ENCODE measurements at places on chromosomes 2 and 18.

GRCh38 chr2:218990612-218991011 is 2.6 kb downstream of the CRYBA2 start:
- no peak for DNase-seq

GRCh38 chr2:158034198-158034866 is 67.3 kb upstream of the UPP2 start:
- DNase-seq: no peak

DNA sequence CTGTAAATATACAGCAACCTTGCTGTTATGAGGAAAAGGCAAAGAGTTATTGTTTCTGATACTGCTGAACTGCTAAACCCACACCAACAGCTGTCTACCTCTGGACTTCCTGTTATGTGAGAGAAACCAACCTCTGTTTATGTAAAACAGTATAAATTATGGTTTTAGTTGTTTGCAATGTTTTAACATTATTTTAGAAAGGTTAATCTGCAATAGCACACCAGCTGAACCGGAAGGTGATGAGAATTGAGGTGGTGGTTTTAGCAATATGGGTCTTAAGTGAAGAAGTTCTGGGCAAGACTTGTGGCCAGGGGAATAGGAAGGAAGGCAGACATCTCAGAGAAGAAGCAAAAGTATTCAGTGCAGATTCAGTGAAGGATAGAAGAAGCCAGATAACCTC is 237.8 kb downstream of the PLCL1 start:
- no peak for DNase-seq

DNA sequence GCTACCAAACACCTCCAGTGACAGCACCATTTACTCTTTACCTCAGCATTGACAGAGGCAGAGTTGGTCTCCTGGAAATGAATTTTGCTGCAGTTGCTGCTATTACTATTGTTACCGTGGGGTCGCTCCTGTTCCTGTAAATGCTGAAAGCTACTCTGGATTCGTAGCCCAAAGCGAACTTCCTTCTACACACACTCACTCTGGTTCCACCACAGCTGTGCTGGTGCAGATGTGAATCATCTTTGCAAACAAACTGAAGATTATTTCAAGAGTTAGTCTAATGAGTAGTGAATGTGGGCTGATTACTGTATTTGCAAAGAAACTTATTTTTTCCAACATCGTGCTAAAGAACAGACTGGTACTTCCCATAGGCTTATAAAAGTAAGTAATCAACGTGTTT is 304.0 kb downstream of the LPIN1 start:
- DNase-seq: no peak

GRCh38 chr2:136057023-136057801 is 60.7 kb downstream of the CXCR4 start:
- DNase-seq: no peak

DNA sequence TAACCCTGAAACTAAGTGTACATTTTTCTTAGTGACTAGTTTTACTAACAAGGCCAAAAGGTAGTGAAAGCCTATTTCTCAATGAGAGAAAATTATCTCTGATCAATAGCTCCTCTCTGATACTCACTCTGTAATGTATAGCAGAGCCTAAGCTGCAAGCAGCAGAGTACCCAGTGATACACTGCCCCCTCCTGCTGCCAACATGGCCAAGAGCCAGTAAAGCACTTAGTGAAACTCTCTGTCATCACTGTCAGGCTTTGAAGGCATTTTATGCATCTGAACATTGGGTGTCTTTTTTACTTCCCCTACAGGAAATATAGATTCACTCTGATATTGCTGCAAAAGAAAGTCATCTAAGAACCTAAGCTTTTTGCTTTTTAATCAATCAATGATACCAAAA is 784.1 kb upstream of the CDH7 start:
- no peak for DNase-seq

- DNase-seq: no peak
These were observed 224.8 kb upstream of the FN1 start for GRCh38 chr2:215660687-215661086.

DNA sequence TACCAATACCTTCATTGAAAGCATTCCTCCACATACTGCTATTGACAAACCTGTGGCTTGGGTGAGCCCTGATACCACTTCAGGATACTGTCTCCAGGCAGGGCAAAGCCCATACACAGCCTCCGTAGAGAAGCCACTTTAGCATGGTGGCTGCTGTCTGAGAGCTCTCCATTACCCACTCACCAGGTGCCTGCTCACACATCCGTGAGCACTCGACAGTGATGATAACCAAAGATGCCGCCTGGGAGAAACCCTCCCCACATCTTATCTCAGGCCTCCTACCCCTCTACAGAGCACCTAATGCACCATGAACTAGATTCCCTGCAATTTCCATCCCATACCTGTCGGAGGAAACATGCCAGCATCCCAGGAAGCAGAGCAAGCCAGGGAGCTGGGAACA is 57.6 kb upstream of the KLHL29 start:
- no peak for DNase-seq

DNA sequence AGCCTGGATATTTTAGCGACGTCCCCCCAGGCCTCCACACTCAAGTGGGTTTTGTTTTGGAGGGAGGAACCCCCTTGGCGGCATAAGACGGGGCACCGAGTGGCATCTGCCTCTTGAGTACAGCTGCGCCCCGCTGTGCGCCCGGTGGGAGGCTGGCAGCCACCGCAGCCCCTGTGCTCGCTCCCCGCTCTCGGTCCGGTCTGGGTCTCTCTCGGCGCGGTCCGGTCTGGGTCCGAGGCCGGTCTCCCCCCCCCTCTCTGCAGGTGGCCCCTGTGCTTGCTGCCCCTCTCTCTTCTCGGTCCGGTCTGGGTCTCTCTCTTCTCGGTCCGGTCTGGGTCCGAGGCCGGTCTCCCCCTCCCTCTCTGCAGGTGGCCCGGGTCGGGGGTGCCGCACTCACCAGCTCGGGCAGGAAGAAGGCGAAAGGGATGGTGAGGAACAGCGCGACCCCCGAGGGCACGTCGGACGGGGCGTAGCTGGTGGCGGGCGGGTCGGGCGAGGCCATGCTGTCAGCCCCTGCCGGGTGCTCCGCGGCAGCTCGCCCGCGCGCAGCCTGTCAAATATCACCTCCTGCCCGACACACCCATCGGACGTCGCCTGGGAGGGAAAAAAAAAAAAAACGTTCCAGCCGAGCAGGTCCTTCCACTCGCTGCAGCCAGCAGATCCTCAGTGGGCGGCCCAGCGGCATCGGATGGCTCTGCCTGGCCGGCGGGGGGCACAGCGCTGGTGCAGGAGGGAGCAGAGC is at the start of gene MALL:
TSS of gene MALL (minus strand) at position 532 of the 742 bp plus-strand sequence. CDS start at position 502, 30 bp downstream.
- no peak for DNase-seq

DNA sequence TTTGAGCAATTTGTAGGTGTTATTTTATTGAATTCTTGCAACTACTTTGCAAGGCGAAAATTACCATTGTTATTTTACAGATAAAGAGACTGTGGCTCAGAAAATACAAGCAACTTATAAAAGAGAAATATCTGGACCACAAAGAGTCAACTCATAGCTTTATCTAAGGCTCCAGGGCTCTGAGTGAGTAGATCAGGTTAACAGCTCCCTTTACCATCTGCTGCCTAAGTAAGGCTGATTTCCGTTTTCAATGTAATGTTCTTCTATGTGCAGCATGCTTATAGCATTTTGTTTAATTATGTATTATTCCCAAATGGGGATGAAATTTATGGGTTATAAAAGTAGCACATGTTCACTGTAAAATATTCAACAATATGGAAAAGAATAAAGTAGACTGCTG is 299.1 kb upstream of the TNP1 start:
- DNase-seq: no peak

- DNase-seq: no peak
These were observed 12.6 kb downstream of the GPD2 start for GRCh38 chr2:156448766-156449165.

DNA sequence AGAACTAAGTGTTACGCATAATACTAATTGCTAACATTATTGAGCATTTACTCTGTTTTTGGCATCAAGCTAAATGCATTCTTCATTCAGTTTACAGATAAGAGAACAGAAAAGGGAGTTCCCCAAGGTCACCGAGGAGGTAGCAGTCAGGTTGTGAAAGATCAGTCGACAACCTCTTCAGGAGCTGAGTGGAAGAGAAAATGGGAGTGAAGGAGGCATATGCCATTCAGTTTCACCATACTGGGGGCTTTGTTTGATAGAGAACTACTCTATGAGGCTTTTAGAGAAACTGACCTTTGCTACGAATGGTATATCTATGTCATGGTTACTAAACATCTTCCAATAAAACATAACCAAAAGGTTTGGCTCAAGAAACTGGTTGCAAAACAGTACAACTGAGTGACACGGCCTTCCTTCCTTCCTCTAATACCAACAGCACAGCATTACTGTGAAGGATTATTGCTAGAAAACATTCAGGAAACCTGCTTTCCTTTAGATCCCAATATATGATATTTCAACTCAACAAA is 112.1 kb downstream of the RBMS1 start:
- no peak for DNase-seq

DNA sequence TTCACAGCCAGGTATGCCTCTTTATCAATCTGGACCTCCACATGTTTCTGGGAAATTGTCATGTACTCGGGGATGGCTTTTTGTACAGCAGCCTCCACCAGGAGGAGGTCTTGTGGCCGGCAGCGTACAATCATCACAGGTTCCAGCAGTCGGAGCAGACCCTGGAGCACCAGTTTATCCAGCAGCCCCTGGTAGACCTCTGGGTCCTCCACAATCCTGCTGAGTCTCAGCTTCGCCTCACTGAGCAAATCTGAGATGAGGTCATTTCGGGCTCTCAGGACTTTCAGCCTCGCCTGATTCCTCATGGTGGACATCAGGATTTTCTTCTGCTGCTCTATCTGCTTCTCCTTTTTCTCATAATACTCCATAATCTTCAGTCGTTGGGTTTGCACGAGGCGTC is 32.8 kb downstream of the TMEM247 start:
- DNase-seq: no peak

DNA sequence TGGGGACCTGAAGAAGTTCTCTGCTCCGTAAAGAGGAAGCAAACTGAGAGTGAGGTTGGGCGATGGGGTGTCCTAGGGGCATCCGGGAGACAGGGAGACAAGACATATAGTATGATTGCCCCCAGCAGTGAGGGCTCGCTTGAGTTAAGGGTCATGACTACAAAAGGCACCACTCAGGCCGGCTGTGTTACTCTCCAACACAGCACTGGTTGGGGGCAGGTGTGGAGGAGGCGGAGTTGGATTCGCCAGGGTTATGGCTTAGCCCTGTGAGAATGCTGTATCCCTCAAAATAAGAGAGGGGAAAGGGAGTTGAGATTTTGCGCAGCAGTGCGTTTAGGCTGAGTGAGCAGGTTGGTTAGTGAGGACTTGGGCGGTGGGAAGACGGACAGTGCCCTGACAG is 12.0 kb downstream of the DYSF start:
- peak; percentile 26 for DNase-seq

- no peak for DNase-seq
These were observed 111.7 kb upstream of the CSRNP3 start for GRCh38 chr2:165357758-165358157.

GRCh38 chr2:108171657-108172056 is 68.1 kb upstream of the SULT1C3 start:
- DNase-seq: no peak

DNA sequence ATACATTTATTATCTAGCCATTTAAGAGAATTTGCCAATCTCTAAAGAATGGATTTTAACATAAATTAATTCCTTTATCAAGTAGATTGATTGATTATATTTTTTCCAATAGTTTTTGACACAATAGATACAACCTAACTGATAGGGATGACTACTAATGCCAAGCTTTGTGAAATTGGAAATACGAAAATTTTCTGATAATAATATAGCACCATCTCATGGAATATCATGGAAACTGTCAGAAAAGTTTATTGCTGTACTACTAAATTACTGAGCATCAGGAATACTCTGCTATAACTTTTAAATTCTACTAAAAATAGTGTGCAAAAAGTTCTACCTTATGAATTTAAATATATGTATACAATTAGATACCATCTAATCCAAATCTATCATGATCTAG is 101.8 kb upstream of the MAP2 start:
- DNase-seq: no peak

GRCh38 chr18:24075767-24076597 is 61.4 kb downstream of the TTC39C start:
- peak; percentile 70 for DNase-seq

- no peak for DNase-seq
These were observed 199.6 kb downstream of the PHLPP1 start for GRCh38 chr18:62914871-62915392.

DNA sequence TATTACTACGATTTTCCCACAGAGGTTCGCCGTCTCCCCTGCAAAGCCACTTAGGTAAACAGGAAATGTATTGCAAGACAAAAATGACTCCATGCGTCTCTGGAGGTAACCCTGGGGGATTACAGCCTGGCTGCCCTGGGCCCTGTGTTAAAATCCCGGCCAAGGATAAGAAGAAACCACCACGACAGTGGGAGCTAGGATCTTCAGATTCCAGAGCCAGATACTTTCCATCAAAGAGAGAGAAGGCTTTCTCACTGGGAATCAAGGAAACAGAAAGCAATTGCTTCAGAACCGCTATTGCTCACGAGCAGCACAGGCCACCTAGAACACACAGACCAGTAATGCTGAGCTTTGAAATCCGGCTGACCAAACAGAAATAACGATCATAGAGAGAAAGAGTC is 97.9 kb upstream of the ZNF516 start:
- DNase-seq: no peak

DNA sequence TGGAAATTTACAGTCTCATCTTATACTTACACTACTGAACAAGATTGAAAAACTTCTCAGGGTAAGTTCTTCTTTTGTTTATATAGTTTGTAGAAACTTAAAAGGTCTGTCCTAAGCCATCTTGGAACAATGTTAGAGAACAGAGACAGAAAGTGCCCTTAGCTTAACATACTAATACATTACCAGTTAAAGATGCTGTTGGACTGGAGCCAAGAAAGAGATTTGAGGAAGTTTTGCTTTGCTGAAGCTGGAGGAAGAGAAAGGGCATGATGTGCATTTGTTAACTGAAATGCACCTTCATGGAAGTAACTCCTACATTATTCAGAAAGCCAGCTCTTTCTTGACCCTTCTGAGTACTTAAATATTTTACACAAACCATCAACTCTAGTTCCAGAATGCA is 66.5 kb upstream of the TNFRSF11A start:
- DNase-seq: no peak

GRCh38 chr2:240509667-240510512 is 47.9 kb downstream of the ANKMY1 start:
- DNase-seq: peak; percentile 48

DNA sequence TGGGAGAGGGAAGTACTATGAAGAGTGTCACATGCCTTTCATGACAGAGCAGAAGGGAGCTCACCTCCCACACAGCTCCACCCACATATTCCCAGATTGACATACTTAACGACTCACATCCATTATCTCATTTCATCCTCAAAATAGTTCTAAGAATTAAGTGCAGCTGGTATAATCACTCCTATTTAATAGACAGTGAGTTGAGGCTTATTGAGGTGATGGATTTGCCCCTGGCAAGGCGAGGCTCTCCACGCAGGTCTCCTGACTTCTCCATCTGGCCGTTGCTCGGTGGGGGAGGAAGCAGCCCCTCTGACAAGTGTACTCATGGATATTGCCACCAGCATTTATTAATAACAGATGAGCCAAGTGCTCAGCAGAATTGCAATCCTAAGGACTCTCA is 81.4 kb downstream of the TGOLN2 start:
- DNase-seq: no peak

Measured in sciatic nerve (tissue), 2 donors.